Activated CD4-positive, CD25-positive, alpha-beta regulatory T cell (primary cell): ENCODE measurements at places on chromosomes 12 and 14.

DNA sequence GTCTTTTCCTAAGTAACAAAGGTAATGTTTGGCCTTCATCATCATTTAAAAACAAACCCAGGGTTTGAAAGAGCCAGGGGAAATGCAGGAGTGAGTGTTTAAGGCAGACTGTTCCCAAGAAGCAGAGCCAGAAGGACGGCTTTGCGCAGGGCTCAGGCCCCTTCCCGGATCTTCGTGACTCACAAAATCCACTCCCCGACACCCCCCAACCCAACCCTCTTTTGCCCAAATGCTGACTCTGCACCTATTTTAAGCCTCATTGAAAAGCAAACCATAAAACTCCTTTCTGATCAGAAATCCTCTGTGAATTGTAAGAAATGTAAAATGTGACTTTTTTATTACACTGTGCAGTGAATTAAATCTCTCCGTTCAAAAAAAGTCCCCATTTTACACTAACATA lies 67.5 kb downstream of the SETD3 start:
- DNase-seq: no peak

GRCh38 chr14:103330536-103330935 lies 3.5 kb upstream of the EIF5 start:
- no peak for DNase-seq

GRCh38 chr12:53676656-53677015 lies 753 bp upstream of the ATP5MC2 start:
- DNase-seq: no peak

- no peak for DNase-seq
These were observed 19.1 kb upstream of the SLC17A8 start for GRCh38 chr12:100337727-100338126.

GRCh38 chr12:81465876-81466275 lies 293.3 kb downstream of the PPFIA2 start:
- no peak for DNase-seq

- DNase-seq: no peak
These were observed 41.3 kb downstream of the FANCM start for GRCh38 chr14:45177076-45177475.

GRCh38 chr12:122028905-122029560 lies 7.3 kb downstream of the BCL7A start:
- no peak for DNase-seq

GRCh38 chr14:32249780-32250179 lies 46.7 kb upstream of the RNU6-8 start:
- DNase-seq: no peak

- no peak for DNase-seq
These were observed 1.4 kb downstream of the MDM2 start for GRCh38 chr12:68809190-68810026.

- DNase-seq: no peak
These were observed 1.5 kb upstream of the SLC25A47 start for GRCh38 chr14:100321473-100322137.

DNA sequence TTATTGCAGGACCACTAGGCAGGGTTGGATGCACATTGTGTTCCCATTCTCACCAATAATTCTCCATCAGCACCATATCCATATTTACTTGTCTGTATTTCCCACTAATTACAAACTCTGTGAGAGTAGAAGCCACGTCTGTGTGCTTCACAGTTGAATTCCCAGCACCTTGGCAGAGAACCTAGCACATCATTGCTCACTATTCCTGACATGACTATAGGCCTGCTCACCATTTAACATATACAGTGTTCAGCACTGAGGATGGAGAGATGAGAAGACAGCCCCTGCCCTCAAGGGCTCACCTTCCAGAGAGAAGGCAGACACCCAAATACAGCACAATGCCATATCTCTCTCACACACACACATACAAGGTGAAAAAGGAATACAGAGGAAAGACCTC lies 5.0 kb downstream of the DAD1 start:
- DNase-seq: no peak

GRCh38 chr12:118206107-118206412 lies 70.1 kb downstream of the PEBP1 start:
- no peak for DNase-seq

- no peak for DNase-seq
These were observed 233.2 kb downstream of the NRXN3 start for GRCh38 chr14:78403278-78403815.

DNA sequence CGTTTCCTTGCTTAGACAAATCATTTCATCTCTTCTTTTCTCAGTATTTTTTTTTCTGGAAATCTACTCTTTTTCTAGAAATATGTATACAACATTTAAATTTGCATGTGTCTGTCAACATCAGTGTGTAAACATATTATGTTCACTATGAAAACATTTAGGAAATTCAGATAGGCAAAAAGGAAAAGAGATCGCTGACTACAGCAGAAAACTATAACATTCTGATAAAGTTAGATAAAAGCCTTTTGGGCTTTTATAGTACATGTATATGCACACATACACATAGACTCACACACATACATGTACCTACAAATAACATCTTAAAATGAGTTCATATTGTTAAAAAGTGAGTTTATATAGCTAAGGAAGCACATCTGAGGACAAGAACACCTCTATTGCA lies 142.1 kb downstream of the RAD51B start:
- DNase-seq: no peak

GRCh38 chr12:85821206-85821605 lies 15.0 kb downstream of the RASSF9 start:
- DNase-seq: no peak

- no peak for DNase-seq
These were observed 18.5 kb downstream of the CHST11 start for GRCh38 chr12:104475271-104475670.

GRCh38 chr12:43392116-43392515 lies 159.9 kb downstream of the ADAMTS20 start:
- DNase-seq: no peak

DNA sequence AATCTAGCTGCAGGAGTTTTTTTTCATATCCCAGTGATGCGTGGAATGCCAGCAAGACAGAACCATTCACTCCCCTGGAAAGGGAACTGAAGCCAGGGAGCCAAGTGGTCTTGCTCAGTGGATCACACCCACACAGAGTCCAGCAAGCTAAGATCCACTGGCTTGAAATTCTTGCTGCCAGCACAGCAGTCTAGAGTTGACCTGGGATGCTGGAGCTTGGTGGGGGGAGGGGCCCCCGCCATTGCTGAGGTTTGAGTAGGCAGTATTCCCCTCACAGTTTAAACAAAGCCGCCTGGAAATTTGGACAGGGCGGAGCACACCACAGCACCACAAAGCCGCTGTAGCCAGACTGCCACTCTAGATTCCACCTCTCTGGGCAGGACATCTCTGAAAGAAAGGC lies 86.9 kb upstream of the STXBP6 start:
- no peak for DNase-seq

GRCh38 chr12:18250313-18250916 lies 10.9 kb upstream of the PIK3C2G start:
- DNase-seq: no peak

- DNase-seq: no peak
These were observed 530 bp upstream of the FOXN4 start for GRCh38 chr12:109309381-109310246.

- DNase-seq: no peak
These were observed 55.4 kb downstream of the OTX2 start for GRCh38 chr14:56754921-56755320.

- DNase-seq: no peak
These were observed 17.9 kb downstream of the NFKBIA start for GRCh38 chr14:35386673-35387125.

DNA sequence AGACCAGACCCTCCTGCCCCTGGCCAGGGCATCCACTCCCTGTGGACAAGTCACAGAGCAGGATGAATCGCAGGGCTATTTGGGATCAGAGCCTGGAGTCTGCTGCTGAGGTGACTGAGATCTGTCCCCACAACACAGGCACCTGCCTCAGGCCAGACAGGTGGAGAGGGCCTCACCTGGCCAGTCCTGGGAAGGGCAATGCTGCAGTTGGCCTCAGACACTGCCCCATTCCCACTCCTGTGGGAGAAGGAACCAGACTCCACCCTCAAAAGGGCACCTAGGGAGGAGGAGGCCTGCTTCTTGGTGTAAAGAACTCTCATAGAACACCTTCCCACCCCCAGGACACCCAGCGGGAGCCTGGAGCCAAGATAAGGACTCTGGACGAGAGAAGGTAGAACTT lies 48.3 kb upstream of the PLEKHG6 start:
- DNase-seq: no peak

DNA sequence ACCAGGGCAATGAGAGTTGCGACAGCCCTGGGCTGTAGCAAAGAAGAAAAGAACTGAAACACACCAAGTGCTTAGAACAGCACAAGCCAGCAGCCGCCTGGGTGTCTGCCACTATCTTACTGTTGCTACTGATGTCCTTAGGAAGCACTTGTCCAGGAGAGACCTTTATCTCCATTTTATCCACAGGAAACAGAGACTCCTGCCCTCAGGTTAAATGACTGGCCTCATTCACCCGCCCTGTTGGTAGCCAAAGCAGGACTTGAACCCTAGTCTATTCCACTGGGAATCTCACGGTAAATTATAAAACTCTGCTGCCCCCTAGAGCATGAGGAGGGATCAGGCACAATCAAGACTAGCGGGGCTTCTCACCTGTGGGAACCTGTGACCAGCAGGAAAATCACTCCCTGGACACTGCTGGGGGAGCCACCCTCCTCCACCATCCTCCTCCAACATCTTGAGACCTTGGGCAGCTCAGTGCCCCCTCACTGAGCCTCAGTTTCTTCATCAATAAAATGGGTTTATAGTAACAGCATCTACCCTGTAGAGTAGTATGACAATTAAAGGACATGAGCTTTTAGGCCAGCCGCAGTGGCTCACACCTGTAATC lies 20.5 kb upstream of the TESC start:
- no peak for DNase-seq

GRCh38 chr12:129186952-129187351 lies 333.7 kb downstream of the GLT1D1 start:
- no peak for DNase-seq

DNA sequence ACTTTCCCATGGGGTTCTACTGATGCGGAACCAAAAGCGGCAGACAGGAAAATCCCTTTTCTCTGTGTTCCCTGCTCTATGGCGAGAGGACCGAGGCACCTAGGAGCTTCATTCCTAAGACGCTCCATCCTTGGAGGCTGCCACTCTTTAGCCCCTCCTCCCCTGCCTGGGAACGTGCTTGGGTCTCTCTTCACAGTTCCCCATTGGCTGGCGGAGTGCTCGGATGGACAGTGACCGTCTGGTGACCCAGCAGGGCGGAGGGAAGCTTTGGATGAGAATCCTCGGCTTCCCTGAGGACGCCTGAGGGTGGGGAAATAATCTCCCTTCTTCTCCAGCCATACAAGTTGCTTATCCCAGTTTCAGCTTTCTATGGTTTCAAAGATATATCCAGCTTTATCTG lies 37.3 kb downstream of the KCNA5 start:
- no peak for DNase-seq

DNA sequence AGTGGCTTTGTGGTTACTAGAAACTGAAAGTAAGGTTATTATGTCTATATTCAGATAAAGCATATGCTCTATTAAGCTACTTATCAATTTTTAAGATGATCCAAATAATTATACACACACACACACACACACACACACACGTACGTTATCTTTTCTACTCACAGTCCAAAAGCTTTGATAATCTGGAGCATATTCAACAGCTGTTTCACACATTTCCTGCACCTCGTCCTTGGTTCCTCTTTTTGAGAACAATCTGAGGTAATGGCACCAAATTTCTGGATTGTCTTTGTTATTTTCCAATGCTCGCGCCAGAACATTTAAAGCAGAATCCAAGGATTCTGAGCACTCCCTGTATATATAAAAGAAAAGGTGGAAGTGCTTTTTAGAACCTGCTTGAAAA lies 37.5 kb downstream of the ZFC3H1 start:
- DNase-seq: no peak

GRCh38 chr12:90984114-90984513 lies 20.7 kb downstream of the EPYC start:
- DNase-seq: no peak

DNA sequence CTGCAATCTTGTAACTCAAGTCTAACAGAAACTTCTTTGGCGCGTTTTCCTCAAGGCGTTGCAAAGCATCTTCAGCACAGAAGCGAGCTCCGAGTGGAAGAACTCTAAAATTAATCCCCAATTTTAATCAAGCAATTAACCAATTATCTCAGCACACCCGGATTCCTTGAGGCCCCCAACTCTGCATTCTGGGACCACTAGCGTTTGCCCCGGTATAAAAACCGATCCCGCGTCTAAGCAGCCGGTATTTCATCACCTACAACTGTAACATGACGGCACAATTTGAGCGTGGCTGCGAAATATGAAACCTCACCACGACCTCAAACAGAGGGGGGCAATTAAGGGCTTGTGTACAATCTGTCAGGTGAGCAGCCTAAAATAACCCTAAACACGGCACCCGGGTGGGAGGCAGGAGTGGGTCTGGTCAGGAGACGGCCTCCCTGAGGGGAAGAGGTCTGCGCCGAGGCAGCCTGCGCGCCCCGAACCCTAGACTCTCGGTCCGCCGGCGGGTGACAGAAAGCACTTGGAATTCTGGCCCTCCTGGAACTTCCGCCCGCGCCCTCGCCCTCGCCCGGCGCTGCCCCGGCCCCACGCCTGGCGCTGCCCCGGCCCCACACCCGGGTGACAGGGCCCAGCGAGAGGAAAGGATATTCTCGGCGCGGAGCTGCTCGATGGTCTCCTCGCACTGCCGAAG lies 594 bp downstream of the ZCCHC8 start:
- DNase-seq: peak; percentile 18

GRCh38 chr12:50894241-50894640 lies 51.5 kb downstream of the TMPRSS12 start:
- no peak for DNase-seq

- no peak for DNase-seq
These were observed 261.4 kb downstream of the DIO2 start for GRCh38 chr14:79949906-79950305.

- no peak for DNase-seq
These were observed 197.9 kb upstream of the NUDT4 start for GRCh38 chr12:93179792-93180191.

DNA sequence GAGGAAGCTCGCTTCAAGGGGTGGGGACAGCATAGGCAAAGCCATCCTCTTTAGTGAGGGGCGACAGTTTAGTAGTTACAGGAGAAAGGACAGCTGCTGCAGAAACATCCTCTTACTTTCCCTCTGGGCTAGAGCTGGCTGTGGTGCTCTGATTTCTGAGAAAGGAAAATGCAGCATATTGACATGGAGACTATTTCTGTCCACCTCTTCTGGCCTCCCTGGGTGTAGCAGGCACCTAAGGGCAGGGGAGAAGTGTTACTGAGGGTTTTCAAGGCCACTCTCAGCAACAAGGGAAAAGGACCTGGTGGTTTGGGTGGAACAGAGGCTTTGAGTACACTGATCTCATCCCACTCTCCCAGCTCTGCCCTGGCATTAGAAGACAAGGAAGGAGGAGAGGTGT lies 40.0 kb upstream of the CTDSP2 start:
- DNase-seq: no peak

GRCh38 chr12:9933958-9934357 lies 1.8 kb upstream of the CLEC2A start:
- DNase-seq: no peak

GRCh38 chr12:99249543-99249942 lies 398.0 kb upstream of the GARIN6 start:
- no peak for DNase-seq

DNA sequence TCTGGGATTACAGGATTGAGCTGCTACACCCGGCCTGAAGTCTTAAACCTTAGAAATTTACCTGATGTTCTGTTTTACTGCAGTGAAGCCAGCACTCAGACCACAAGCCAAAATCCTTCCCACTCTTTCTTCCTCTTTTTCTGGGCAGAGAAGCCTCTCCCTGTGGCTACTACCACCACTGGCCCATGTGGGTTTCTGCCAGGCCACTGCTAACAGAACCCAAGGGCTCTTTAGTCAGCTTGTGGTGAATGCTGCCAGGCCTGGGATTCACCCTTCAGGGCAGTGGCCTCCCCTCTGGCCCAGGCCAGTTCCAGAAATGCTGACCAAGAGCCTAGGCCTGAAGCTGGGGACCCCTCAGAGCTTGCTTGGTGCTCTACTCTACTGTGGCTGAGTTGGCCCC lies 35.3 kb downstream of the GAS2L3 start:
- DNase-seq: no peak
